ENCODE measurements at places on chromosomes 7 and 10. TPM values are rescaled to one million over a fixed set of nuclear protein-coding genes. Genes with fewer than 3 reads are reported as not detected.
A peak's percentile ranks its signal among the peaks of the same experiment; 100 is the strongest.

GRCh38 chr7:44565795-44566559 is 7.7 kb downstream of the DDX56 start:
- DNase-seq: no peak

DNA sequence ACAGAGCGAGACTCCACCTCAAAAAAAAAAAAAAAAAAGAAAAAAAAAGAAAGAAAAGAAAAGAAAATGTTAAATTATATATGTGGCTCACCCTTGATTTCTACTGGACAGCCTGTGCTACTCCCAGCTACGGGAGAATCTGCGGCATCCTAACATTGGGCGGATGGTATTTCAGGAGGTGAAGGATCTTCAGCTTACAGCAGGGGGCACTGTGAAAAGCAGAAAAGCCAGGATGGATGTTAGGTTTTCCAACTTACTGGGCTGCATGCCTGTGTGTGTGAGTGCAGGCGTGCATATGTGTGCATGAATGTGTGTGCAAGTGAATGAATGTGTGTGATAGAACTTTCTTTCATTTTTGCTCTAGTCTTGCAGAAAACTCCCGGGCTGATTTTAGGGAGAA is 1066.5 kb downstream of the TYW1 start:
- DNase-seq: no peak

H2BK1 gene
- not detected for polyA plus RNA-seq

TWNK gene
- polyA plus RNA-seq: 5.5 TPM

DNA sequence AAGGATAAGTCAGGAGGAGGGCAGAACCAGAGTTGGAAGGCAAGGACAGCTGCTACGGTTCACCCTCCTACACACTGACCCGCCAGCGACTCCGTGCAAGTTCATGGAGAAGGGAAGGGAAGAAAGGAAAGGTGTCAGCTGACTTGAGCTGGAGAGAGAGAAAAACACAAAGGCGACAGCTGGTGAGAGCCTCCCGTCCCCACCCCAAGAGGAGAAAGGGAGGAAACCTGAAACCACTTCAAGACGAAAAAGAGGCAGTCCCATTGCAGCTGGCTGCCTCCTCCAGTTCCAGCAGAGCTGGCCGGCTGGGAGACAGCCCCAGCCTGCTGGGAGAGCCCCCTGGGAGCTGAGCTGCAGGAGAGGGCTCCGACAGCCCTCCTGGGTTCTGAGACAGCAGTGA is 75.2 kb downstream of the PARD3 start:
- peak; percentile 57 for DNase-seq

DNA sequence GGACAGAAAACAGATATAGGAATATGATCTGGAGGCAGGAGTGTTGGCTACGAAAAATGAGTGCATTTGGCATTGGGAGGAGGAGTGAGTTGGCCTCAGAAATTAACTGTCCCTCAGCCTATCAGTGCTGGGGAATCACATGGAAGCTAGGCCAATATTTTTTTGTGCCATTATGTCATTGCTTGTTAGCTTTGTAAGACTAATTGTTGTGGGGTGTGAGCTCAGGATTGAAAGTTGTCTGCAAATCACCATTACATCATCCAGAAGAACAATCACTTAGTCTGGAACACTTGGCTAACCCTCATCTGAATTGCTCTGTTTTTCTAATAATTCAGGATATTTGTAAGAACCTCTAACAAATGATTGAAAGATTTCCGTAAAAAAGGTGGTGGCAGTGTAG is 45.2 kb upstream of the SEMA3D start:
- DNase-seq: no peak

FAM25C gene
- polyA plus RNA-seq: not detected

- no peak for DNase-seq
These were observed 4.7 kb upstream of the NRF1 start for GRCh38 chr7:129606803-129607202.

CDC123 gene
- 157 TPM for polyA plus RNA-seq

GRCh38 chr10:14173706-14174594 is 156.8 kb downstream of the FRMD4A start:
- no peak for DNase-seq

DNA sequence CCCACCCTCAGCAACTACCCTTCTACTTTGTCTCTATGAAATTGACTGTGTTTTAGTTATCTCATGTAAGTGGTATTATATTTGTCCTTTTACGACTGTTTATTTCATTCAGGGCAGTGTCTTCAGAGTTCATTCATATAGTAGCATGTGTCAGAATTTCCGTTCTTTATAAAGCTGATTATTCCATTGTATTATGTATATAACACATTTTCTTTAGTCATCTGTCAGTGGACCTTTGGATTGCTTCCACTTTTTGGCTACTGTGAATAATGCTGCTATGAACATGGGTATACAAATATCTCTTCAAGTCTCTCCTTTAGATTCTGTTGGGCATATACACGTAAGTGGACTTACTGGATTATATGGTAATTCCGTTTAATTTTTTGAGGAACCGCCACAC is 14.5 kb downstream of the SLF2 start:
- no peak for DNase-seq

TMEM213 gene
- not detected for polyA plus RNA-seq

- no peak for DNase-seq
These were observed 47.2 kb downstream of the SORBS1 start for GRCh38 chr10:95513941-95514392.

NPC1L1 gene
- polyA plus RNA-seq: not detected

NEBL gene
- not detected for polyA plus RNA-seq

C10orf67 gene
- polyA plus RNA-seq: 0.10 TPM

FAM25G gene
- not detected for polyA plus RNA-seq

- no peak for DNase-seq
These were observed 189.2 kb downstream of the CAMK1D start for GRCh38 chr10:12538491-12538995.

- no peak for DNase-seq
These were observed 159.0 kb upstream of the UNC5B start for GRCh38 chr10:71053169-71053895.

- no peak for DNase-seq
These were observed 28.1 kb upstream of the LRRC4 start for GRCh38 chr7:128059143-128059988.

GRCh38 chr7:50283731-50284130 is 20.8 kb upstream of the IKZF1 start:
- DNase-seq: no peak

CHRM2 gene
- 27.0 TPM for polyA plus RNA-seq

NOM1 gene
- 9.5 TPM for polyA plus RNA-seq

ACTR3C gene
- 0.91 TPM for polyA plus RNA-seq

DNA sequence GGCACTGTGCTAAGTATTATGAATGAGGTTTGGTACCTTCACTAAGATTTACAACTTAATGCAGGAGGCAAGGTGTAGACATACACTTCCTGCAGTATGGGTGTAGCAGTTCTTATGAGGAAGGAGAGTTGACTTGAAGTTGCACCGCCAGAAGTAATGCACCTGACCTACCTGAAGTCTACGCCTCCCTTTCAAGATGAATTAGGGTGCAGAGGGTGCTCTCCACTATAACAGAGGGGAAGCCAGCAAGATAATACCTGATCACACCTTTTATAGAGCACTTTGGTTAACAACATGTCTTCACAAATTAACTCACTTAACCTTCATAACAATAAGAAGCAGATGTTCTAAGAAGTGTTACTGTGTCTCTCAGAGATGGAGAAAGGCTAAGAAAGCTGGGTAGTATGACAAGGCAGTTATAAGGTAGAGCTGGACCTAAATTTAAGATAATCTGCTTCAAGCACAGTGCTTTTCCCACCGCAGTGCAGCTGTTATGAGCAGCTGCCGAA is 552 bp upstream of the RAB18 start:
- no peak for DNase-seq

ARPC1B gene
- 642 TPM for polyA plus RNA-seq

DNA sequence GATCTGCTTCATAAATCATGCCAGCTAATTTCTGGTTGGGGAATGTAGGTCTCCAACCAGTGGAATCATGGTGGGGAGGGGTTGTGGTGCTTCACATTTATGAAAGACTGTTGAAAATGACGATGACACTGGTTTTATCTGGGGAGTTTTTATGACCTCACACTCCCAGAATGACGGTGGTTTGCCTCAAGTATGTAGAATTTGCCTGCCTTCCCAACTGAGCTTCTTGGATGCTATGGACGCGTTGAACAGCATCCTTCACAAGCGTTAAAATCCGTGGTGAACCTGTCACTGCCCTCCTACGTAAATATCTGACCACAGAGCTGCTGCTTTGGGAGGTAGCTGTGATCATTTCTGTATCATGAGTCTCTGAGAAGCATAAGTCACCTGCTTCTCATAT is 3.3 kb downstream of the INSYN2A start:
- no peak for DNase-seq

DNA sequence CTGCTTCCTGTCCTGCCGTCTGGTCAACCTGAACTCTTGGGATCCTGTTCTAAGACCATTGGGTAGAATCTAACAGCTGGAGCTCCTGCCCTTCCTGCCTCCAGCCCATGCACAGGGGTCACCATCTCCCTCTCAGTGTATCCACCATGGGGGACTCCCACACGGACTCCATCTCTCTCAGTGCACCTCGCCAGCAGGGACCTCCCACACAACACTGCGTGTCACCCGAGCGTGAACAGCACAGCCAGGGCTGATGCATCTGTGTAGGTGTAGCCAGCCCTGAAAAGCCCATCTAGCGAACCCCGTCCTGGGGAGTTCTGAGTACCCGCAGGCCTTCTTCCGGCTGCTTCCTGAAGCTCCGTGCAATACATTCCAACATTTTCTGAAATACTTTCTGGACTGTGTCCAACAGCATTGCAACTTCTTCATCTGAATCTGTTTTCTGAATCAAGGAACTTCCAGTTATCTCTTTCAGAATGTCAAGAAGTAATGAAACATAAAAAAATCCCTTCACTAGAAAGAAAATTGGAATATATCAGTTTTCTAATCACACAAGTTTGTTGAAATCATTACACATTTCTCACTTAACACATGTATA is 52.5 kb downstream of the NCAPG2 start:
- DNase-seq: no peak

DNA sequence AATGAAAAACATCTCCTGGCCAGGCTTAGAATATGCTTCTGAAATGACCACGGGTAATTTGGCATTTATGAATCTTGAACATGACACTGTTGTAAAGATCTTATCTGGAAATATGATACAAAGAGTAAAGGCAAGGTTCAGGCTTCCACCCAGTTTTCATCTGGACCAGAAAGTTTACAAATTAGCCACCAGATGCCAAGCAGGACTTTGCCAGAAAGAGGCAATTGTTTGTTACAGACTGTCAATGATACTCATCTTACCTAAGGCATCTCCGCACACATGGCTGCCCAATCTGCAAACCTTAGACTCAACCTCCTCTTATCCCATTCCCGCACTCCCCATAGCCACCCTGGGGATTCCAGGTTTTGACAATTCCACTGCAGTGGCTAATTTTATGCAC is 795.3 kb downstream of the TYW1 start:
- DNase-seq: no peak

- DNase-seq: no peak
These were observed 175.8 kb upstream of the AGK start for GRCh38 chr7:141375442-141375841.

IGF2BP3 gene
- polyA plus RNA-seq: 14.4 TPM

DNA sequence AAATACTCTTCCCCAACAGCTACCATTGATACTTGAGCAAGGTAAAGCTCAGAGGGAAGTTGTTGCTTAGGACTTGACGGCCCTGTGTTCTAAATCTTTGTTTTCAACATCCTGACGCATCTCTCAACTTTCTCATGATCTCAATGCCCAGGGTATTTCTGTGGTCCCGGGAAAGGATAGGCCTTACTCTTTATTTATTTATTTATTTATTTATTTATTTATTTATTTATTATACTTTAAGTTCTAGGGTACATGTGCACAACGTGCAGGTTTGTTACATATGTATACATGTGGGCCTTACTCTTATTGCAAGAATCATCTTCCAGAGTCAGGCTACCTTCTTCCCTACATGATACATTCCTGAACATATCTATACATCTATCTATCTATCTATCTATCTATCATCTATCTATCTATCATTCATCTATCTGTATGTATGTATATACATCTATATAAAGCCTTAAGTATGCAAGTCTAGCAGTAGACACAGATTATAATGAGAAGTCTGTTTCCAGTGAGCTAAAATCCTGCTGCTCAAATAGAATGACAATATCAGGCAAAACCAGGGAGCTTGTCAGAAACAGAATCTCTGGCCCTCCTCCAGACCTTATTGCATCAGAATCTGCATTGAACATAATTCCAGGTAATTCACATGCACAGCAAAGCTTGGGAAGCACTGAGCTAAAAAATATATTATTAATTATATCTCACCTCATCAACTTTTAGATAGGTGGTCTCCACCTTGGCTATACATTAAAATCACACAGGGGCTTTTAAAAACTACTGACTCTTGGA is 12.2 kb upstream of the CPA5 start:
- no peak for DNase-seq

GRCh38 chr7:128446306-128446705 is 9.4 kb upstream of the HILPDA start:
- DNase-seq: no peak

DNA sequence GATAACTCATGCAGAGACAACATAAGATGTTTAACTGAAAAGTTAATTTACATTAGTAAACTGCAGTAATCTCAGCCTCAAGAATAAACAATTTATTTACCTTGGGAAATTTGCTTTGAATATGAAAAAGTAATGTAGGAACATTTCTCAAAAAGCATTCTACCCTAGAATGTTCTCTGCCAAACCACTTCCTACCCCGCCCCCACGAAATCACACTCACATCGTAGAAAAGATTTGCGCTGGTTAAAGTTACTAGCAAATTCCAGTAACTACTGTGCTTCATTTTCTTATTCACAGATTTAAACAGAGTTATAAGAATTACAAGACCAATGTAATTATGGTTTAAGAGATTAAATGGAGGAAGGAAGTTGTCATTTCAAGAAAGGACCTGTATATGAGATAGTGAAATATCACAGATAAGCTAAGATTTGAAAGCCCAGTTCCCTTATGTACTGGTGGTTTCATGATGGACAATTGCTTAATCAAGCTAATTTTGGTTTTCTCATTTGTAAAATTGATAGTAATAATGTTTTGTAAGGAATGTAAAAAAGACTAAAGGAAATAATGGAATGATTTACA is 175.4 kb downstream of the GNAI1 start:
- DNase-seq: no peak

ANKRD61 gene
- 0.31 TPM for polyA plus RNA-seq

DNA sequence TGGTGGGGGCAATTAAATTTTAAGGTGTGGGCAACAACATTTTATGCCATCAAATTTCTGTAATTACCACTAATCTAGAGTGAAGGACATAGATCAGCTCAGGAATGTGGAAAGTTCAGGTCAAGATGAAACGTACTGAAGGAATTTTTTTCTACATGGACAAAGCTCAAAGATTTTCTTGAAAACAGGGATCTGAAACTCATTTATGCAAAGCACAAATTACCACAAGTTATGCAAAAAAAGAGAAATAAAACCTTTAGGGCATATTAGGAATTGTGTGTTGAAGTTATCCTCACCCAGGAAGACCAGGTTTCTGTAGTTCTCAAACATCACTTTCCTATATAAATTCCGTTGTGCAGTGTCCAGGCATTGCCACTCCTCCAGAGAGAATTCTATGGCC is 18.9 kb downstream of the ZNF680 start:
- DNase-seq: no peak

- DNase-seq: no peak
These were observed 9.2 kb downstream of the AGBL3 start for GRCh38 chr7:134995239-134996096.

GRCh38 chr10:120048391-120048790 is 155.9 kb downstream of the SEC23IP start:
- no peak for DNase-seq

IDE gene
- 30.7 TPM for polyA plus RNA-seq

GRCh38 chr7:103985565-103986126 is 3.8 kb downstream of the RELN start:
- DNase-seq: no peak

NAT16 gene
- polyA plus RNA-seq: 0.02 TPM

GRCh38 chr10:84140036-84140379 is 699 bp downstream of the GHITM start:
- DNase-seq: no peak
